Muscle of arm (tissue), 14 donors: ENCODE measurements at places on chromosomes 7 and 10.
A peak's percentile ranks its signal among the peaks of the same experiment; 100 is the strongest.

GRCh38 chr7:4814433-4814832, 39.0 kb downstream of the AP5Z1 start:
- no peak for DNase-seq

- no peak for DNase-seq
These were observed 29.6 kb upstream of the PSAP start for GRCh38 chr10:71880425-71881306.

DNA sequence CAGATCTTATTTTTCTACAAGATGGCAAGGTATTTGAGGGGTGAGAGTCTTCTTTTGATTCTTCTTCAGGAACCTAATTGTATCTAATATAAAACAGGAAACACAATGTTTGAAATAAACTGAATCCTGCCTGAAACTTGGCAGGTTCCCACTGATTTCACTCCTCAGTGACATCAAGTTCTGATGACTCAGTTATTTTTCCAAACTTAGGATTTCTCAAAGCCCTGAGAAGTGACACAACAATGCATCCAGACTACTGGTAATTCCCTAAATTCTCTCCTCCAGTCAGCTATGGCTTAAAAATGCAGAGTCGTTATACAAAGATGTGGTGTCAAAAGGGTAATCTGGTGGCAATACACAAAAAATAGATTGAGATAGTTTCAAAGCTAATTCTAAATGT, 80.9 kb downstream of the ABLIM1 start:
- peak; percentile 6 for DNase-seq

DNA sequence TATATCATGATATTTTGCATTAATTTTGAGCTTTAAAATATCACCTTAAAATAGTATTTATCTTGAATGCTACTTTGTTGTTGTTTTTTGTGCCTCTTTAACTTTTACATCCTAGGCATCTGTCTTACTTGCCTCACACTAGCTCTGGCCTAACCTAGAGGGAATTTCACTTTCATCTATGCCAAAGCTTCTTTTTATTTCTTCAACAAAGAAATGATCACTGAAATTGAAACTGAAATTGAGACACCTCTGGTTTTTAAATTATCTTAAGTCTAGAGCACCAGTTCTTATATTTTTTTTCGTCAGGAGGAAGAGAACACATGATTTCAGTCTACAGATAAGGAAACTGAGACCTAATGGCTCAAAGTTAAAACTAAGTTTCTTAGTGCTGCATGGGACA, 3.5 kb upstream of the SCIN start:
- no peak for DNase-seq

- no peak for DNase-seq
These were observed 210.1 kb downstream of the CACNB2 start for GRCh38 chr10:18350340-18350739.

DNA sequence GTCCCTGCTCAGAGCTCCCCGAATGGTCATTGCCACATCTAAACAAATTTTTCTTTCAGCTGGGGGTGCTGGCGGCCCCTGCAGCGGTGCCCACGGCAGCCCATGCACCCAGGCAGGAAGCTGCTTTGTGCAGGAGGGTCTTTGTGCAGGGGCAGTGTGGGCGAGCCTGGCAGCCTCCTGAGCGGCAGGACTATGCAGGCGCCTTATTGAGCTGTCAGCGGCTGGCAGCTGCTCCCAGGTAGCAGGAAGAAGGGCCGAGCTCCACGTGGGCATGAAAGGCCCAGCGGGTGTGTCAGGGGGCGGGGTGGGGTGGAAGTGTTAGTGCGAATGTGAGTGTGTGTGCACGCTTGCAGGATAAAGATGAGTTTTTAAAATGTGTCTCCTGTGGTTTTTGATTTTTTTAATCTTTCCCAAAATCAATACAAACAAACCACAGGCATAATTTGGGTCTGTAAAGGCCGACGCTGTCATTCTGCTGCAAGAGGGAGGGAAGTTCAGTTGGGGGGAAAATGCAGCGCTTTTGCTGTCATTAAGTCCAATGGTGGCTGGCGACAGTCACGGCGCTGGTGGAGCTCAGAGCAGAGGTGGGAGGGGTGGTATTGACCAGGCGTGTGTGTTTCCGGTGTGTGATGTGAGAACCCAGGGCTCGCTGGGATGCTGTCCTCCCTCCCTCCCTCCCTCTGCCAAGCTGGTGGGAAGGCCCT, 83.9 kb downstream of the LHPP start:
- no peak for DNase-seq

- DNase-seq: no peak
These were observed 29.2 kb upstream of the PPP2R2D start for GRCh38 chr10:131871673-131872005.

GRCh38 chr10:133318494-133319127, 9.9 kb downstream of the ZNF511 start:
- DNase-seq: no peak

DNA sequence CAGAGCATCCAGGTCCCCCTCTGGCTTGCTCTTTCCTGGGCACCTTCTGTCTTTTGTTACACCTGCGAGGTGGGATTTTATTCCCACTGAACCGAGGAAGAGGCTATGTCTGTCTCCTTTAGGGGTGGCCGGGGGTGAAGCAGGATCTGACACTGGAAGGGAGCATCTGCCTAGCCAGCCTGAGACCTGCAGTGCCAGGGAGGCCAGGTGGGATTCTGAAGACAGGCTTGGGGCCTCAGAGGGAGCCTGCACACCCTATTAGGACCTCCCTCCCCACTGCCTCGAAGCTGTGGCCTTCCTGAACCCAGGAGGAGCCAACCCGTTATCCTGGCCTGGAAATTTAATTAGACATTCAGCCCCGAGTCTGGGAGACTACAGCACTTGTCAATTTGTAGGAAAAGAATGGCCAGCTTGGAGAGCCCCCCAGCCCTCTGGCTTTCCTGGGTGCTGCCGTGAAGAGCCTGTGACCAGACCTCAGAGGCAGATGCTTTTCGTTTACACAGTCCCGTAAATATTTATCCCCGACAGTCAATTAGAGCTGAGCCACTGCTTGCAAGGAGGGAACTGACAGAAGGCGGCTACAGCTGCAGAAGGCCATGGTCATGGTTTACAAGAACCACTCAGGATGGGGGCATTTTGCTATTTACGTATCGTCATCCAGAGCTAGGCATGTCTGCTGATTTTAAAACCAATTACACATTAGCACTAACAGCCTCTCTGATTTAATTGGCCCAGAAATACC, 19.7 kb downstream of the CHAT start:
- DNase-seq: no peak

- DNase-seq: no peak
These were observed 106.2 kb upstream of the AGK start for GRCh38 chr7:141444961-141445360.

DNA sequence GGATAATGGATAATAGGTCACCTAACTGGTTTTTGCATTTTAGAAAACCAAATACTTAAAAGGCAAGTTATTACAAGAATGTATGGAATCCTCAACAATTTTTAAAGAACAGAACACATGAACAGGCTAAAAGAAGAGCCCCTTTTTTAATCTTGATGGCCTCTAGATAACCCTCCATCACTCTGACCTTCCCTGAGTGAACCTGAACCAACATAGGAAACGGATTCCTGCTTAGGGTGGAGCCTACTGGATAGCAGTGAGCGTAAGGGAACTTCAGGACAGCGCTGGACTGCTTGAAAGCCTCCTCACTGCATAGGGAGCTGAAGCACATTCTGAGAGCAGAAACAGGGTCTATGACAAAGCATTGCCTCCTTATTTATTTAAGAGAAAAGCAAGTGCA, 20.5 kb downstream of the TRPV5 start:
- no peak for DNase-seq

- DNase-seq: peak; percentile 46
These were observed 720.5 kb downstream of the GRID1 start for GRCh38 chr10:85645926-85646711.

DNA sequence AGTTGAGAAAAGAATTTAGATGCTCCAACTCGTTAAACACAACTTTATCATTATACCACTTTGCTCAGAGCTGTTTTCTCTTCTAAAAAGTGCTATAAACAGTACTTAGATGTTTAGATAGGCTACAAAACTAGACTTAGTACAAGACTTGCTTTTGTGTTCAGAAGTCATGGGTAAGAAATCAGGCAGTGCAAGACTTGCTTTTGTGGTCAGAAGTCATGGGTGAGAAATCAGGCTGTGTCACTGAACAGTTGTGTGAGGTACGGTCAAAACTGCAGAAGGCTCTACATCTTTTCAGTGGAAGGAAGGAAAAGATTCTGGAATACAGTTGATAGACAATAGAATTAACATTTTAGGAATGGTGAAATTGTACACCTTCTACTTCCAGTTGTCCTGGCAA, 239.7 kb downstream of the DNAJB9 start:
- DNase-seq: no peak

- DNase-seq: no peak
These were observed 44.7 kb downstream of the DNAJC12 start for GRCh38 chr10:67793313-67793712.

- no peak for DNase-seq
These were observed 219.4 kb downstream of the ANK3 start for GRCh38 chr10:60170250-60170649.

DNA sequence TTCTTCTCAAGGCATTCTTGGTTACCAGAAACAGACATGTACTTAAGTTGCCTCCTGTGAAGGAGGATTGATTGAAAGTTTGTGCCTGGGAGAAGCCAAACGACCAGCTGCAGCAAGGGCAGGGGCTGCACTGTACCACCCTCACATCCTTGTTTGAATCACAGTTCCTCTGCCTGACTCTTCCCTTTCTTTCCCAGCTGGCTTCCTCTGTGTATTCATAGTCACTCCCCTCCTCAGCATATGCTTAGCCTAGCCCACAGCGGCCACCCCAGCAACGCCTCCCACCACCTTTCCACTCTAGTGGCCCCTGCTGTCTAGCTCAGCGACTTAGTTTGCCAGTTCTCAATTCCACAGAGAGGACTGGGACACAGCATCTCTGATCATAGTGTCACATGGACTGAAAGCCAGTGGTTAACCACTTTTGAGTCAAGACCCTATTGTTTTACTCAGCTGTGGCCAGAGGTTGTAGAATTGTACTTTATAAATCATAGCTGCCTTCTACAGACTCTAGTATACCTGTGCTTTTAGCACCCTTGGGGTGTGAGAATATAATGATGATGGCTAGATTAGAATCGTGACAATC, 643.0 kb downstream of the SUGCT start:
- no peak for DNase-seq

GRCh38 chr10:70913893-70914240, 25.5 kb upstream of the PCBD1 start:
- DNase-seq: no peak

DNA sequence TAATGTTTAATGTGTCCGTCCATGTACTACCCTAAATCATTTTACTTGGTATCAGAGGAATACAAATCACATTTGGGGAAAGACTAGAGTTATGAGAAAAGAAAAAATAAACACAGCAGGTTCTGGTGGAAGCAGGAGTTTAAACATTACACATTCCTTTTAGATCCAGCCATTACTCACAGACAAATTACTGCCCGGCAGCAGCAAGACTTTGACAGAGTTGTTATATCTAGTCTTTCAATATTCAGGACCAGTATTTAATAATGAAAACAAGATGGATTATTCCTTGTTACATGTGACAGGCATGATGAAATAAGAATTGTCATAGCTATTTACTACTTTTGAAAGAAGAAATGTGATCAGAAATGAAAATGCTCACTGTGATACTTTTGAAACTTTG, 131.8 kb upstream of the GNAI1 start:
- DNase-seq: no peak

- no peak for DNase-seq
These were observed 17.3 kb downstream of the ZNF438 start for GRCh38 chr10:31014161-31014875.

DNA sequence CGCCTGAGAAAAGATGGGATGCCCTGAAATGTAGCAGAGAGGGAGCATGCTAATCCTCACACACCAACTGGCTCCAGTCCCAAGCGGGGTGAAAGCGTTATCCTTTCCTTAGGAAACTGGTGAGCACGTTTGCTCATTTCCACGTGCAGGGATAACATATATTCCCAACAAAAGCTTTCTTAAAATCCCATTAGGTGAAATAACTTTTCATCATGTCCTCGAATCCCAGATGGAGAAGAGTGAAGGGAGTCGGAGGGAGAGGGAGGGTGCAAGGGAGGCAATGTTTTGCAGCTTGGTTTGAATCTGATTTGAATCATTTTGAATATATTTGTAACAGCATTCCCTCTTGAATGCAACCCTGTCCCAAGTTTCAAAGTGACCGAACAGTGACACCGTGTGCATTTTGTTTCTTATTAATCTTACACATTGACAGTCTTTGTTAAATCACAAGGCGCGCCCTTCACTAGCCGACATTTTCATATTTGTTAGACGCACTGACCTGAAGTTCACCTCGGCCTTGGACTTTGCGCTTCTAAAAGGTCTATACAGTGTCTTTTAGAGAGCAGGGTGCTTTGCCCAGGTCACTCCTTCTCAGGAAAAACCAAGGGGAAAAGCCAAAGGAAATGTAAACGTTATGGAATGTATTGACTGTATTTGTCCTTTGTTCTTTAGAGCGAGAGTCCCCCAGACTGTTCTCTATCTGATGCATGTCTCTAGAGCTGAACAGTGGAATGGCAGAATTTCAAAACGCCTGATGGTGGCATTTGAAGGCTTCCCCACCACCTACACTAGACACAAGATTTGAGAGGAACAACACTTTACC, 3.1 kb upstream of the HOXA4 start:
- DNase-seq: no peak

GRCh38 chr7:114722562-114722961, 199.3 kb upstream of the MDFIC start:
- DNase-seq: no peak

DNA sequence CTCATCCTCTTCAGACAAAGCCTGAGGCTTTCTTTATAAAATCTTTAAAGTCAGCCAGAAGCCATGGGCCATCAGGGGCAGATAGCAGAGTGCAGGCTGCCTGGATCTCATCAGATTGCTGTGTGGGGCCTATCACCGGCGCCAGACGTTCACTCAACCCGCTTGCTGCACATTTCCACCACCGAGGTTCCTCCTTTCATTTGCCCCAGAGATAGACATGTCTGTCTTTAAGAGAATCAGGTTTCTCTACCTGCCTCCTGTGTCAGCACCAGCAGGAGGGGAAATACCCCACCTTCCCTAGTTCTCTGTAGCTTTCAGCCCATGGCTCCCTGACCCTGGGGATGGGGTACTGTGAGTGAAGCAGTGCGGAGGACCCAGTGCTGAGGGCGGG, 22.0 kb downstream of the SLC18A2 start:
- no peak for DNase-seq

DNA sequence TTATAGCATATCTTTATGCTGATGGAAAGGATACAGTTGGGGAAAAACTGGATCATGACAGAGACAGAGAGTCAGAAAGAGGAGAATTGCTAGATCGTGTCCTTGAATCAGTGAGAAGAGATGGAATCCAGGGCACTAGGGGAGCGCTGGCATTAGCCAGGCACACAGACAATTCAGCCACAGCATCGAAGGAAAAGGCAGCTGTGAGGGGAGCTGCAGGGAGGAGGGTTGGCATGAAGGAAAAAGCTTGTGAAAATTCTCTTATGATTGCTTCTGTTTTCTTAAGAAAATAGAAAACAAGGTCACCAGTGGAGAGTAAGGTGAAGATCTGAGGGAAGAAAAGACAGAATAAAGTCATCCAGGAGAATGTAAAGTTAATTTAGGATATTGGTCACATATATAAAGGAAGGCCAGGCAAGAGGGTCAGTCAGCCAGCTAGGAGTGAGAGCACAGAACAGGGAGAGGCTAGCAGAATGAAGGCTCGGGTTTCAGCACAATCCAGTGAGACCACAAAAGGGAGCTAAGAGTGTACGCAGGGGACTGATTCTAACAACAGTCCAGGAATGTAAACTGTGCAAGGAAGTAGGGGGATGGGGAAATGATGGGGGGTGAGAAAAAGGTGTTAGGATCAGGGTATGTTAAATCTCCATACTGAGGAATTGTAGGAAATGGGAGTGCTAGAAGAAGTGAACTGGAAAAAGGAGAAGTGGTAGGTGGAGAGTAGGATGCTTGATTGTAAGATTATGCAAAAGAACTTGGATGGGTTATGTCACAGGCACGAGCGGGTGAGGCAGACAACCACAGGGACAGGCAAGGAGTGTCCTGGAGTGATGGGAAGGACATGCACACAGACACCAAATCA, 112.0 kb downstream of the RNF32 start:
- DNase-seq: no peak
